ENCODE measurements at places on chromosomes 12 and 14.

DNA sequence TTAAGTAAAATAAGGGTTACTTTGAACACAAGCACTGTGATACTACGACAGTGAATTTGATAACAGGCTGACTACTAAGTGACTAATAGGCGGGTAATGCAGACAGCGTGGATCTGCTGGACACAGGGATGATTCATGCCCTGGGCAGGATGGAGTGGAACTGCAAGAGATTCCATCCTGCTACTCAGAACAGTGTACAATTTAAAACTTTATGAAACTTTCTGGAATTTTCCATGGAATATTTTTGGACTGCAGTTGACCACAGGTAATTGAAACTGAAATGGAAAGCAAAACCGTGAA lies 46.0 kb downstream of the YEATS4 start:
- DNase-seq, result no peak

- DNase-seq, result no peak
Observed at GRCh38 chr14:89165189-89166181, 251.5 kb downstream of the FOXN3 start.

DNA sequence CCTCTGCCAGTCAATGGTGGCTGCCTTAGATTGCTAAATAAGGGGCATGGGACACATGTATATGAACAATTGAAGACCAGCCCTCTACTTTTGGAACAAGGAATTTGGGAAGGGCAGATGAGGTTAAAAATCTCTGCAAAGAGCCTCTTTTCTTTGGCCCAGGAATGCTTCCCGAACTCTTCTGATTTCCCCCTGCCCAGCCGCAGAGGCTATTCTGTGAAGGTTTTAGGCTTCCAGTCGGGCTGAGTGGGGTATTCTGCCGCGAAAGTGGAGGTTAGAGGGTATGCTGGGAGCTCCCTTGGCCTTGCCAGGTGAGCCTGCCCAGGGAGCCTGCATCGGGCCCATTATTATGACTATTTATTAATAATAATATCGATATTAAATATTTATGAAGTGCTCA lies 1.2 kb downstream of the POU6F1 start:
- DNase-seq, result no peak

DNA sequence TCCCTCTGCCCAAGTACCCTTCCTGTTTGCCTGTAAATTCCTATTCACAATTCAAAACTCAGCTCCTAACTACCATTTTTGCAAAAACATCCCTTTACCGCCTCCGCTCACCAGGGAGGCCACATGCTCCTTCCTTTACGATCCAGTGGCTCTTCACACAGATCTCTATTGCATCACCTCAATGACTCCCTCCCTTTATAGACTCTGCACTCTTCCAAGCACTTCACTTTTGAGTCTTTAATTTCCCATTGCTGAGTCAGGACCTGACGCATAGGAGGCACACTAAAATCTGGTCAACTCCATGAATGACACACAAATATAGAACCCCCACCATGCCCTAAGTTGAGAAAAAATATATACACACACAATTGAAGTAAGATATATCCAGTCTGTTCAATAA lies 45.9 kb downstream of the PPP1R13B start:
- no peak for DNase-seq

DNA sequence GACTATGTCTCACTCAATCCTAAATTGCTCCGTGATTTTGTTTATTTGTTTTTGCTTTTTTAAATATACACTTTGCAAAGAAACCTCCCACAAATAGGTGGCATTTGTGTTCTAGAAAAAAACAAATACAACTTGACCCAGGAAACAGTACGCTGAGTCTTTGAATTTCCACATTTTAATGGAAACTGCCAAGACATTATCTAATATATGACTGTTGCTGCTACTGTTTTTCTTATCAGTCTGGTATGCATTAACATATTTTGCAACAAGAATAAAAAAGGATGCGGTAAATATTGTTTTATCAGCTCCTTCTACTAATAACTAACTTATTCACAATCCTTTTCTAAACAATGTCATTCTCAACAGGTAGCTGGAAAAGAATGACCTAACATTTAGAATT lies 187.4 kb downstream of the LRIG3 start:
- no peak for DNase-seq

DNA sequence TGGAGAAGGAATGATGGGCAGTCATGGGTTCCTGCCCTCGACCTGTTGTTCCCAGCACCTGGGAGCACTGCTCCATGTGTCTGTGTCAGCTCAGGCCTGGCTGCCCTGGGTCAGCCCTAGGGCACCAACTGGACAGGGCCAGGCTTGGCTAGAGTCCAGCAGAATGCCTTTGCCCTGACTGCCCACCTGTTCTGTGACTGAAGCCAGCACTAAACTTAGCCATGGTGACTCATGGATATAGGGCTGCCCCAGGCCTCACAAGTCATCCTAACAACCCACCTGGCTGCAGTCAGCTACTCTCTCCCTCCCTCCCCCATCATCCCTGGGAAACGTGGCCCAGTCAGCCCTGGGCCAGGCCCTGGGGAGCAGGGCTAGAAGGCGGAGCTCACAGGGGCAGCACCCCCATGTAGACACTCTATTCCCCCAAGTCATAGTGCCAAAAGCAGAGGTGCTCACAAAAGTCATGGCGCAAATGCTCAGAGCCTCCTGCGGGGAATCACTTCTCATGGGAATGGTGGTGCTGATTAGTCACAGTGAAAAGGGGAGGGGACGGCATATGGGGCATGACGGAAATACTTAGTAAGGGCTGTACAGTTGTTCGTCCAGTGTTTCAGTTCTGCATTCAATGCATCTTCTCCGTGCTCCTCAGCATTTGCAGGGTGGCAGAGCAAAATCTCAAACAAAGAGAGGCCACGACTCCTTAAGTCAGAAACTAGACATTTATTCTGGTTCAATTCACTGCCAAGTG lies 52.0 kb upstream of the NTF3 start:
- no peak for DNase-seq

DNA sequence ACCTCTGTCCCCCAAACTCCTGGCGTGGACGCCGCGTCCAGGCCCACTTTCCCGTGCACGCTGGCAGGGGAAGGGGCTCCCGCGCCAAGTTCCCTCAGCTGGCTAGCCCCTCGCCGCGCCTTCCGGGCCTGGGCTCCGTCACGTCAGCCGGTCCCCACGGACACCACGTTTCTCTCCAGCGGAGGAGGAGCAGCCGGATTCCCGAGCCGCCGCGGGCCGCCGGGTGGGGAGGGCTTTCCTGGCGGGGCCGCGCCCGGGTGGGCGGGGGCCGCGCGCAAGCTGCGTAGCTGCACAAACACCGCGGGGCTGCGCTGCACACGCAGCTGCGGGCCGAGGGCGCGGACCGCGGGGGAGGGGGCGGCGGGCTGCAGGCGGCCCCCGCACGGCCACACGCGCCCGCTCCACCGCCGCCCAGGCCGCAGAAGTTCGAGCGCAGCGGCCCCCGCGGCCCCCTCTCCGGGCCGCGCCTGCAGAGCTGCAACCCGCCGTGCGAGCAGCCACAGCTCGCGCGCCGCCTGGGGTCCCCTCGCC lies 45.1 kb upstream of the PNMA1 start:
- no peak for DNase-seq

DNA sequence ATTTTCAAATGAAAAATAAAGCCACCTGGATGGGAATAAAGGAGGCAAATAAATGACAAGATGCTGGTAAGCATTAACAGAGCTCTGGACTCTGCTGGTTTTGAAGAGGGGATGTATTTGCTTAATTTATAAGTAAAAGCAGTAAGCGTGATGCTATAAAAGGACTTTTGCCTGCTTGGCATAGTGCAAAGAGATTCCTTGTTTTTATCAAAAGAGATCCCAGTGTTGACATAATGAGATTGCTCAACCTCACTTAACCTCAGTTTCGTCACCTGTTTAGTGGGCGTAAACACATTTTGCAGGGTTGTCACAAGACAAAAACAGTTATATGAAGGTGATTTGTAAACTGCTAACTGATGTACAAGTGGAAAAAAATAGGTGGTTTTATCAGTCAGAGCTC lies 13.8 kb downstream of the ASCL1 start:
- no peak for DNase-seq

- DNase-seq, result no peak
Observed at GRCh38 chr14:51922624-51923023, 62.2 kb downstream of the GNG2 start.

GRCh38 chr12:76006028-76006925 lies 25.3 kb downstream of the PHLDA1 start:
- DNase-seq, result no peak

DNA sequence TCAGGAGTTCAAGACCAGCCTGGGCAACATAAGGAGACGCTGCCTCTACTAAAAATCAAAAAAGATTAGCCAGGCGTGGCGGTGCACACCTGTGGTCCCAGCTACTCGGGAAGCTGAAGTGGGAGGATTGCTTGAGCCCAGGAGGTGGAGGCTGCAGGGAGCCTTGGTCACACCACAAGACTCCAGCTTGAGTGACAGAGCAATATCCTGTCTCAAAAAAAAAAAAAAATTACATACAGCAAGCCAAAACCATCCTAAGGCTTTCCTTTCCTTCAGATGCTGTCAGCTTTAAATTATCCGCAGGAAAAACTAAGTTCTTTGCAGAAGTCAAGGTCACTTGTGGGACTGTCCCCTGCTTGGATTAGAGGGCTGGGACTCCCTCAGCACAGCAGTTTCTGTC lies 1.3 kb downstream of the CS start:
- no peak for DNase-seq

- no peak for DNase-seq
Observed at GRCh38 chr14:32512813-32513212, 183.7 kb downstream of the AKAP6 start.

DNA sequence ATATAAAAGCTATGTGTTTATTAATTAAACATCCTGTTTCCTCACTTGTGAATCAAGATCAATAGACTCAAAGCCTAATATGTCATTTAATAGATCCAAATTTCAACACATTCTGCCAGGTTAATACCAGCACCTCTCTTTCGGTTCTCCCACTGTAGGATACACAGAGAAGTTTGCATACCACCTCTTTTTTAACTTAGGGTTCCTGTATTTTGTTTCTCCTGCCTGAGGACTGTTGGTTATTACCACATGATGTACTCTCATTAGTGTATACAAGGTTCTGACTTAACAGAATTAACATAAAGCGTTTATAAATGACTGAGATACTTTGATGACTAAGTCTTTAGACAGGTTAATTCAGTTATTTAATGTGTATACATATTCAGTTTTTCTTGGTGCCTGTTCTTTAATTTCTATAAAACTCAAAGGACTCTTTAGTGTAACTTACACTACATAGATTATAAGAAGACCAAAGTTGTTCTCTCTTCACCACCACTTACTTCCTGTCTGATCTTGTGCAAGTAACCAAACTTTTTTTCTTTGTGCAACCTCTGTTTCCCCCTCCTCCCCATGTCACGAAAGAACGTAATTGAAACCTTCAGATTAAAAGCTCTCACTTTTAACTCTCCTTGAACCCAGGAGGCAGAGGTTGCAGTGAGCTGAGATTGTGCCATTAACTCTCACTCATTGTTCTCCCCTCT lies 89.8 kb upstream of the DNM1L start:
- no peak for DNase-seq
